Placental pericyte (primary cell): ENCODE measurements at places on chromosomes 3 and 15. TPM values are rescaled to one million over a fixed set of nuclear protein-coding genes. Genes with fewer than 3 reads are reported as not detected.

The GPR62 gene
- total RNA-seq, result under 0.01 TPM in 1 of 2 replicates, not detected in the other

The TRAT1 gene
- not detected in 2 replicates for total RNA-seq

The ASB14 gene
- 0.14 TPM in 1 of 2 replicates, not detected in the other for total RNA-seq

The ITIH3 gene
- 0.14 TPM in 1 of 2 replicates, not detected in the other for total RNA-seq

The TRIM42 gene
- total RNA-seq, result not detected in 2 replicates

The FES gene
- total RNA-seq, result 8.3 and 8.8 TPM in 2 replicates

The LMAN1L gene
- total RNA-seq, result under 0.01 TPM in 1 of 2 replicates, not detected in the other

The DPPA2 gene
- total RNA-seq, result not detected in 2 replicates

The SERPINI2 gene
- not detected in 2 replicates for total RNA-seq

The SPATA12 gene
- total RNA-seq, result not detected in 2 replicates

The ROPN1 gene
- total RNA-seq, result not detected in 2 replicates

The SHF gene
- total RNA-seq, result 0.22 and 0.43 TPM in 2 replicates

The CASR gene
- total RNA-seq, result not detected in 2 replicates

The SLC6A20 gene
- 0.14 TPM in 1 of 2 replicates, not detected in the other for total RNA-seq

The ADGRG7 gene
- total RNA-seq, result not detected in 2 replicates

The HDGFL3 gene
- total RNA-seq, result 32.2 and 39.2 TPM in 2 replicates

The GOLGA6L22 gene
- not detected in 2 replicates for total RNA-seq

The ZCWPW2 gene
- 0.66 and 0.72 TPM in 2 replicates for total RNA-seq

The CYP11A1 gene
- not detected in 2 replicates for total RNA-seq

The GP5 gene
- total RNA-seq, result under 0.01 and 0.14 TPM in 2 replicates

The GP9 gene
- total RNA-seq, result not detected in 2 replicates

The TADA3 gene
- 79.0 and 108 TPM in 2 replicates for total RNA-seq

The CKMT1A gene
- total RNA-seq, result not detected in 2 replicates

The KIF7 gene
- 12.7 and 12.9 TPM in 2 replicates for total RNA-seq

The WNT5A gene
- 128 and 1,124 TPM in 2 replicates for total RNA-seq

The PLS1 gene
- 0.22 and 2.1 TPM in 2 replicates for total RNA-seq

The MINAR1 gene
- 0.66 and 2.4 TPM in 2 replicates for total RNA-seq

The MUC20 gene
- total RNA-seq, result 0.88 TPM in 1 of 2 replicates, not detected in the other

The SETD5 gene
- total RNA-seq, result 112 and 152 TPM in 2 replicates

The SPINK8 gene
- not detected in 2 replicates for total RNA-seq

The SPATA16 gene
- total RNA-seq, result not detected in 2 replicates
